ENCODE measurements at places on chromosomes 6 and 20. TPM values are rescaled to one million over a fixed set of nuclear protein-coding genes. Genes with fewer than 3 reads are reported as not detected.

GRCh38 chr20:56949318-56949717 lies 317.1 kb downstream of the BMP7 start:
- DNase-seq: no peak

DNA sequence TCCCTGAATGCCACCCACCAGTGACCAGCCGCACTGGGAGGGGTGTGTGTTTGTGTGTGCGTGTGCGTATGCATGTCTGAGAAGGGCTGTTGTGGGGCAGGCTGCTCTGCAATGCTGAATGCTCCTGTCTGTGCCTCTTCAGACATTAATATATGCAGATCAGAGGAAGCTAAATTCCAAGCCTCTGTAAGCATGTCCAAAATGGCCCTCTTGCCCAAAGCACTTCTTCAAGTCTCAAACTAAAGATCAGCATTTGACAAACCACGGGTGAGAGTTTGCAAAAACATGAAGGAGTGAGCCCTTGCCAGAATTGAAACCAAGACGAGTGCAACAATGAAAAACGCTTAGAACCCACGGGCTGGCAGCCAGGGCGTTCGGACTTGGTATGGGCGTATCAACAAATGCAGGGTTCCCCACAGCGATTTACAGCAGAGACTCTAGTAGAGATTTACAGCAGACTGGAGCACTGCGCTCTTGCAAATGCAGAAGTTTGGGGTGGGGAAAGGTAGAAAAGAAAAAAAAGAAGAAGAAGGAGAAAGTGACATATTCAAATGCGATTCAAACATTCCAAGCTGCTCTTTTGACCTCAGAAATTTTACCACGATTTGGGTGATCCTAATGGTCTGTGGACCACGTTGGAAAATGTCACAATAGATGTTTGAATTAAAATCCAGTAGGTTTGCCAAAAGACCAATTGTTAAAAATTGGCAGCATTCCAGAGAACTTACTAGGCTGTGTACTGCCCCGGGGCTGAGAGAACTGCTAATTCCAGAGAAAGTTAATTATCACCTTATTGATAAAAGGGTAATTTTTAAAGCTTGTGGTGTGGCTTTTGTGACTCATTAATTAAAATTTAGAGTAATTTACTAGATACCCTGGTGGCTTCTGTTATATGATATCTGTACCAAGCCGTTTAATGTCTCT lies 3.5 kb downstream of the SCML4 start:
- DNase-seq: no peak

- DNase-seq: no peak
Observed at GRCh38 chr6:44527181-44527580, 139.7 kb downstream of the CDC5L start.

DNA sequence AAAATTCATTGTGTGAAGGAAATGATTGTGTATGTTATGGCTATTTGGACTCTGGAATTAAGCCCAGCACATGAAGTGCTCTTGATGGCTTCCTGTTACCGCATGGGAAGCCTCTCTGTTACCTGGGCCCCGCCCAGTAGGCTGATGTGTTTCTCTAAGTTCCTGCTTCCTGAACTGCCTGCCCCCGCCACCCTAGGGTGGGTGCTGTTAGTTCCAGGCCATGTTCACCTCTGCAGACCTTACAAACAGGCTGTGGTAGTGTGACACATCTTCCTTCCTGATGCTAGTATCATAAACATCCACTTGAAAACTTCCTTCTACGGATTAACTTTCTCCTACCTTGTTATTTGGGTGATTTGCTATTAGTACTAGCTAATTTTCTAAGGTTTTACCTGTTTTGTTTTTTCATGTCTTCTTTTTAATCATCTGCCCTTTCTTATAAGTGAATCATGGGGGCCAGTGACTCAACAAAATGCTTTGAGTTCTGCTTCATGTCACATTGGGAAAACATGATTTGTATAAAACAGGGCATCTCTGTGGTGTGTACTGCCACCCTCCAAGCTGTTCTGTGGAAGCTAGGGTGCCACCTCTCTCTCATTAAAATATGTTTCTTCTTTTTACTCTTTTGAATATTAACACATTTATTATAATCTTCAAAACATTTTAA lies 40.6 kb downstream of the SH3BGRL2 start:
- no peak for DNase-seq

GRCh38 chr6:75424618-75425548 lies 68.7 kb downstream of the FILIP1 start:
- no peak for DNase-seq

GRCh38 chr6:36838896-36839748 lies at the start of gene CPNE5:
TSS of gene CPNE5 (minus strand) at chr6:36839444. CDS start at chr6:36839377, 67 bp downstream.
- no peak for DNase-seq

DNA sequence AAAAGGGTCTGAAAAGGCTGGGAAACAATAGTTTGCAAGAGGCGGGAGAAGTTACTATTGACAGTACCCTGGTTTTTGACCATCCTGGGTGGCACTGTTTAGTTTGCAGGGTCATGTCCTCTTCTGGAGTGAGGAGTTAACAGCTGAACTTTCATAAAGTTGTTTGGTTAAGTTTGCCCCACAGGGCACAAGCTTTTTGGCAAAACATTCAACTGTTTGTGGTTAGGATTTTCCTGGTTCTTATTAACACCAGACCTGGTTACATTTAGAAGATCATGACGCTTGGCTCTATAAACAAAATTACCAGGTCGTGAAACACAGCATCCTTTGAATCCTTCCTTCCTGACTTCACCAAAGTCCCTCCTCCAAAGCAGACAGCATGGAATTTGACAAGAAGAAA lies 106.1 kb downstream of the RIN2 start:
- DNase-seq: no peak

DNA sequence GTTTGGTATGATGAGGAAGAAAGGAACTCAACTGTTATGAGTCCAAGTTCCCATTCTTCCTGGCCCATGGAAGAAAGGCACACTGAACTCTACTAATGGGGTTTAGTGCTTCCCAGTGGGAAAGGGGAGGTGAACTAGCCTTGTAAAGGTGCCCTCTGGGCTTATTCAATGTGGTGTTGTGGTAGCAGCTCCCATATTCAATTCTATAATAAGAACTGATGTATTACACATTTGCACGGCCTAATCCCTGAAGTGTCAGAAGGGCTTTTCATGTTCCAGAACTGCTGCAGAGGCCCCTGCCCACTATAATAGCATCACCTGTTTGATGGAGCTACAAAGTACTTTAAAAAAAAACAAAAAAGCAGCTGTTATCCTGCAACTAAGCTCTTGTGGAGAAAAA lies 17.1 kb downstream of the PRKN start:
- DNase-seq: no peak

- no peak for DNase-seq
Observed at GRCh38 chr20:50898475-50898874, 32.8 kb downstream of the ADNP start.

- no peak for DNase-seq
Observed at GRCh38 chr6:168062346-168063289, 16.4 kb downstream of the FRMD1 start.

- no peak for DNase-seq
Observed at GRCh38 chr20:60465439-60465838, 507.2 kb downstream of the CDH26 start.

DNA sequence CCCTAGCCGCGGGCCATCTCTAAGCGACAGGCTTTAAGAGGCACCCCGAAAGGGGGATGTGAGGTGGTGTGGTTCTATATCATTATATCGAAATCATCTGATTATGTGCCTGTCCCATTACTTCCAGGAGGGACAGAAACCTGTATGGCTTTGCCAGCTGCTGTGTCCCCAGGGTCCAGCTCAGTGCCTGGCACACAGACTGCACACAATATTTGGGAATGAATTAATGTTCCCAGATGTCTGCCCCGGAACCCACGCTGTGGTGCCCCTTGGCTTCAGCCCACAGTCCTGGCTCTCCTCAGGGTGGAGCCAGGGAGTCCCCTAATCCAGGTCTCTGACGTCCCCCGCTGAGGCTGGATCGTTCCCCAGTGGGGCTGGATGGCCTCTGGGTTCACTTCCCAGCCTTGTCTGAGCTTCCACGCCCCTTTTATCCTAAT lies 8.9 kb upstream of the AHCY start:
- DNase-seq: no peak

PTK6 gene
- 3.4 TPM for polyA plus RNA-seq

IL17F gene
- polyA plus RNA-seq: not detected

MUC21 gene
- polyA plus RNA-seq: not detected
